ENCODE measurements at places on chromosomes 12 and 14.
A peak's percentile ranks its signal among the peaks of the same experiment; 100 is the strongest.

GRCh38 chr14:103526247-103526913 is 2.6 kb upstream of the TRMT61A start:
- DNase-seq, result no peak

GRCh38 chr12:57063991-57064685 is 14.2 kb upstream of the MYO1A start:
- peak; percentile 43 for DNase-seq

- no peak for DNase-seq
Observed at GRCh38 chr12:72133497-72134055, 138.6 kb upstream of the TRHDE start.

DNA sequence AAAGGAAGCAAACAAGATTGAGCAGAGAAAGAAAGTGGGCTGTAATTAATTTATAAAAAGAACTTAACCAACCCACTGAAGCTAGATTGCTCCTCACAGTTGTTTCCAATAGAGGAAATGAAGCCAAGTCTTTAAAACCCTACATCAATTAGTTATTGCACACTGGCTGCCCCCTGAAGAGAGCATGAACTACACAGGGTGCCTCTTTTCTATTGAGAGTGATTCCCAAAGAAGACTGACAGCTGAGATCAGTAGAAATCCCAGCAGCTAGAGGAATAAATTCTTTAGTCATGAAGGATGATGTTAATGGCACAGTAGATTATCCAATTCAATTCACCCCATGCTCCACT is 8.6 kb upstream of the USP15 start:
- DNase-seq, result no peak

DNA sequence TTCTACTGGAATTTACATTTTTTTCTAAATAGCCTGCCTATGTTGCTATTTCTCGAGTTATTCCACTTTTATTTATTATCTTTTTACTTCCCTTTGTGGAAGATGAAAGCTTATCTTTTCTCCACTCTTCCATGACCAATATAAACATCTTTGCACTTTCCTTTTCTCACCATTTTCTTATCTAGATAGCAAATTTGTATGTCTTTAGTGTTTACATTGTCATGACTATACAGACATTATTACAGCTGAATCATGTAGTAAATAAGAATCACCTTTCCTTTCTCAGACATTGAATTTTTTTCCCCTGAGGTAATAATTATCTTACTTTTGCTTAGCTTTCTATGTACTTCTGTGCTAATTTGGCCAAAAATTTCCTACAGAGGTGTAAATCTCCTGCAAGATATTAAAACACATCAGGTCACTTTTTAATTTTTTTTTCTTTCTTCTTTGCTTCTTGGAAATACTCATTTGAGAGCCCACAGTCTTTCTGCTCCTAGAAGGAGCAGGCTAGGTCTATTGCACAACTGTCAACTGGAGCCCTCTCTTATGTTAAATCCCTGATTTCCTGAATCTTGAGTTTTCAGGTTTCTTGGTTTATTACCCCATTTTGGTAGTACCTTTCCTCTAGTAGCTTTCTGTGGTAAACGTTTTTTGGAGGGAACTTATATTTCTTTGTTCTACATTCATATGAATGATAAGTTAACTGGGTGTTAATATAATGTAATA is 109.0 kb upstream of the ATP2B1 start:
- DNase-seq, result no peak

DNA sequence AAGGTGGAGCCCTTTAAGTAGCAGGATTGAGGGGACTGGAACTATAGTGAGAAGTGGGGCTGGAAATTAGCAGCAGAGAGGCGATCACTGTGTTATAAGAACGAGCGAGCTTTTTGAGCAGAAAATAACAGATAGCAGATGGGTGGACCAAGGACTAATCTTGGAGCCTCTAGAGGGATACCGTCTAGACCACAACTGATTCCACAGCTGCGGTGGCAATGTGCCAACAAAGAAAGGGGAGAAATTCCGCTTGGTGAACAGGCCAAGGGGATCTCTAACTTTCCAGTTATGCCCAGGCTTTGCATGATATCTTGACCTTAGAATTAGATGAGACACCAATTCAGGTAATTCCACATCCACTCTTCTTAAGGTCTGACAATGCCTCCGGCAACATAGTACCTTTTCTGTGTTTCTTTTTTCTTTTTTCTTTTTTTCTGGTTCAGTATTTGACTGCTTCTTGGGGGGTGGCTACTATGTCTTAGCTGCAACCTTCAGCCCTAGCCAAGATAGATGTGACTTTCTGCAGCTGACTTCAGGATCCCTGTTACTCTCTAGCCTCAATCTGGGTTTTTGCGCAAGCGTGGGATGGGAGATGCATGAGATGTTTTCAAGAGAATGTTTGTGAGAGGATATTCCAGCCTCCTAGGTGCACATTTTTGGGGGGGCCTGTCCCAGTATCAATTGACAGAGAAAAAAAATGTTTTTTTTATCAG is 143.4 kb upstream of the CPSF6 start:
- no peak for DNase-seq

DNA sequence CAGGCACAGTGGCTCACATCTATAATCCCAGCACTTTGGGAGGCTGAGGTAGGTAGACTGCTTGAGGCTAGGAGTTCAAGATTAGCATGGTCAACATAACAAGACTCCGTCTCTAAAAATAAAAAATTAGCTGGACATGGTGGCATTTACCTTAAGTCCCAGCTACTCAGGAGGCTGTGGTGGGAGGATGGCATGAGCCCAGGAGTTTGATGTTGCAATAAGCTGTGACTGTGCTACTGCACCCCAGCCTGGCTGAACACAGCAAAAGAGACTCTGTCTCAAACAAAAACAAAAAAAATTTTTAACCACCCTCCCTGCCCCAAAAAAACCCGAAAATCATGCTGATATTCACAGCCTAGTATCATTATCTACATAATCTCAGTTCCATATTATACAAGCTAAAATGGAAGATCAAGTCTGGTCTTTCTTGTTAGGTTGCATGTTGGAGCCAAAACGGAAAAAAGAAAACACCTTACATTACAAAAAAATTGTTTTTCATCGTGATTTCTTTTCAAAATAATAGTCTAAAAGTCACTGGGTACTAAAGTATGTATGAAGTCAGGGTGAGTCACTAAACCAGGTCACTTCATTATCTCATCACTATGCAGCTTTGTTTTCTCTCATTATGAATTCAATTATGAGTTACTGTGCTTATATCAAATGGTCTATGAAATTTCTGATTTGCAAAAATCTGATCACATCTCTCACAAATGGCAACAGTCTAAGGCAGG is 13.8 kb downstream of the GXYLT1 start:
- DNase-seq, result no peak

GRCh38 chr12:101044512-101045059 is 165.5 kb downstream of the SLC5A8 start:
- no peak for DNase-seq

GRCh38 chr12:122086641-122087285 is 8.2 kb downstream of the MLXIP start:
- no peak for DNase-seq

DNA sequence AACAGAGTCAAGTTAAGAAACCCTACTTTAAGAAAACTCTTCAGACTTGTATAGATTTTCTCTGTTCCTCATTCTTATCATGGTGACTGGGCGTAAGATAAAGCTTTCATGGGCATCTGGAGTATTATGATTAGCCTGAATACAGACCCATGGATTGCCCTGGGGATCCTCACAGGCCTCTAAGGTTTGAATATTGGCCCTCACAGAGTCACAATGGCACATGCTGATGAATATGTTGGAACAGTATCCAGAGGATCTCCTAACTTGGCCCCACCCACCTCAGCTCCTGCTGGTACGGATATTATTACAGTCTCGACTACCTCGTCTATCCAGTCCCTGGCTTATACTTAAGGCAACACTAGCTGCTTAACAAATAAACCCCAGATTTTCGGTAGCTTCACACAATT is 8.1 kb downstream of the OSBPL8 start:
- DNase-seq, result peak; percentile 13

DNA sequence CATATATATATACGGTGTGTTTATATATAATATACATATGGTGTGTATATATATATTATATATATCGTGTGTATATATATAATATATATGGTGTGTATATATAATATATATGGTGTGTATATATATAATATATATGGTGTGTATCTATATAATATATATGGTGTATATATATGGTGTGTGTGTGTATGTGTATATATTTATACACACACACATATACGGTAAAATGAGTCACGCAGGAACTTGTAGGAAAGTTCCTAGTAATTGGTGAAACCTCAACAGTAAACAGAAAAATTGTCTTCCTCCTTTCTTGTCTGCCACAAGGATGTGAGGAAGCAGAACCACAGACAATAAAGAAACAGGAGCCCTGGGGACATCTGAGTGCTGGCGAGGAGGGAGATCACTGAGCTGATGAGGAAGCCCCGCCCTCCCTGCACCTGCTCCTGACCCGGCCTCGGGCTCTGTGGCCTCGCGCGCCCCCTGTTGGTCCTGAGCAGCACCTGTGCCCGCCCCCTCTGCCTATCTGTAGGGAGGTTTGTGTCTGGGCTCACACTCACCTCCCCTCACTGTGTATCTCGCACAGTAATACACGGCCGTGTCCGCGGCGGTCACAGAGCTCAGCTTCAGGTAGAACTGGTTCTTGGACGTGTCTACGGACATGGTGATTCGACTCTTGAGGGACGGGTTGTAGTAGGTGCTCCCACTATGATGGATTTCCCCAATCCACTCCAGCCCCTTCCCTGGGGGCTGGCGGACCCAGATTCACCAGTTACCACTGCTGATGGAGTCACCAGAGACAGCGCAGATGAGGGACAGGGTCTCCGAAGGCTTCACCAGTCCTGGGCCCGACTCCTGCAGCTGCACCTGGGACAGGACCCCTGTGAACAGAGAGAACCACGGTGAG is 1079.4 kb downstream of the TMEM121 start:
- DNase-seq, result peak; percentile 87

DNA sequence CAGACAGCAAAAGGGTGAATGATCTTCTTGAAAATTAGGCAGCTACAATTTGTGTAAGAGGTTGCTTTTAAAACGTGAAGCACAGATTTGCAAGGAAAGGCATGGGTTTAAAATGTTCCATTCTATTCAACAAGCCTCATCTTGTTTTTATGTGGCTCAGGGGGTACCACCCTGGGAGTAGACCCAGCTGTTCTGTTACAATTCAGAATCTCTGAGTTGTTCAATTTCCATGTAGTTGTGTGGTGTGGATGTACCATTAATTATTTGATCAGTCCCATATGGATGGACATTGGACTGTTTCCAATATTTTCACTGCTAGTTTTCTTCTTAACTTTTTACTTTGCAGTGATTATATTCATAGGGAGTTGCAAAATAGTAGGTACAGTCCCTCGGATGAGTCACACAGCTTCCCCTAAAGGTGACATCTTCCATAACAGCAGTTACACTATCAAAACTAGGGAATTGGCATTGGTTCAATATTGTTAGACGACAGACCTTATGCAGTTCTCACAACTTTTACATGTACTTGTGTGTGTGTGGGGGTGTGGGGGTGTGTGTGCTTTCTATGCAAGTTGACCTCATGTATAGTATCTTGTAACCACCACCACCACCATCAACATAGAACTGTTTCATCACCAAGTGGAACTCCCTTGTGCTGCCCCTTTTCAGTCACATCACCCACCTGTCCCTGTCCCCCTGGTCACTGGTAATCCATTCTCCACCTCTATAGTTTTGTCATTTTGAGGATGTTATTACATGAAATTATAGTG is 59.0 kb upstream of the CAPRIN2 start:
- no peak for DNase-seq

- no peak for DNase-seq
Observed at GRCh38 chr12:116241157-116241759, 36.2 kb downstream of the MED13L start.

- no peak for DNase-seq
Observed at GRCh38 chr12:56518570-56518969, 3.0 kb upstream of the RBMS2 start.

Data from naive B cell (primary cell).